Activated gamma-delta T cell treated with Interleukin-2 at 50 U/mL for 16 hours (primary cell): ENCODE measurements at places on chromosomes 3 and 15.
A peak's percentile ranks its signal among the peaks of the same experiment; 100 is the strongest.

DNA sequence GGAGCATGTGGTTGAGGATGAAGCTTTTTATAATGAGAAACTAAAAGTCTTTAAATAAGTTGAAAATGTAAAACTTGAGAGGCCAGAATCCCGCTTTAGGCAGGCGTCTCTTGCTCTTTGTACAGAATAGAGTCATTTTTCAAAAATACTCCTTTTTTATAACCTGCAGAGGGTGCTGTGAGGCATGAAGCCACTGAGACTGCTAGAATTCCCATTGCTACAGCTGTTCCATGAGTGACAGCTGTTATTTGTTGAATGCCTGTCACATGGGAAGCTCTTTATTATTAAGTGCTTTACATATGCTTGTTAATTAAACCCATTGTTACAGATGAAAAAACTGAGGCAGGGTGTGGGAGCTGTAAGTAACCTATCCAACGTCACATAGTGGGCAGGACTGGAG lies 18.5 kb downstream of the MINAR1 start:
- no peak for DNase-seq

DNA sequence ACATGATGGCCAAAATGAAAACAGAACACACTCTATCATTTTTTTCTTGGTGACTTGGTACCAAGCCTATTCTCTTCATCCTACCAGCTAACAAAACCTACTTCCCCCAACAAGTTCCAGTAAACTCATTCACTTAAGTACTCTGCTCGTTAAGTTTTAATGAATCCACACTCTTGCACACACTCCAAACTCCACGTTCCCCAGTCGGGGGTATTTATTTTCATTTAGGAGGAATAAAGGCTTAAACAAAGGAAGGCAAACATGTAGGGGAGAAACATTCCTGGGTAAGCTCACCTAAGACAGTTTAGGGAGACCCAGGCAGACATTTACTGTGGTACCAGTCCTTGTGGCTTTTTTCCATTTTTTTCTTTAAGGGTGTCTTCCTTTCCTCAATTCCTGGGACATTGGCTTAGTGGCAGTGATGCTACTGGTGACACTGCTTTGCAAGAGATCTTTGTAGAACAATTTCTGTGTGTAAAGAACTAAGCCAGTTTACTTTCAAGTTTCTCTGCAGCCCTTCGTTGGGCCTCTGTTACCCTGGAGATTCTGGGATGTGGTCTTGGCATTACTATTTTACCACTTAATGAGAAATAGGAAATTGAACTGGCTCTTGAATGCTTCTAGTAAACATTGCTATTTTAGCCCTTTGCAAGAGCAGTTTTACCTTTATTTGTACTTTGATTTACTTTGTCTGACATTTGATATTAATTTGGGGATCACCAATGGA lies 117.3 kb upstream of the C15orf61 start:
- no peak for DNase-seq

DNA sequence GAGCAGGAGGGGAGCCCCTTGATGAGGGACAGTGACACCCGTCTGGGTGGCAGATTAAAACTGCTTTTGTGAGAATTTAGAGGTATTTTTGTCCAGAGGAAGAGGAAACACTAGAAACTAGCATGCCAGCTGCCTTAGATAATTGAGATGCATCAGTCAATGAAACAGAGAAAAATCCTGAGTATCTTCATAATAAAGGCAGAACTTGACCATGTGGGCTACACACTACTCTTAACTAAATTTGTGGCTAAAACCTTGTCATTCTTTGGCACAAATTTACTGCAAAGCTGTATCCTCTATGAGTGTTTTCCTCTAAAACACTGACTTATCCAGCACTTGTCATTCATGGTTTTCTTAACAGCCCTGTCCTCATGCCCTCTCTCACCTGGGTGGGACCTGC lies 259.7 kb upstream of the TPM1 start:
- no peak for DNase-seq

GRCh38 chr3:119779731-119780383 lies 2.0 kb upstream of the NR1I2 start:
- no peak for DNase-seq

DNA sequence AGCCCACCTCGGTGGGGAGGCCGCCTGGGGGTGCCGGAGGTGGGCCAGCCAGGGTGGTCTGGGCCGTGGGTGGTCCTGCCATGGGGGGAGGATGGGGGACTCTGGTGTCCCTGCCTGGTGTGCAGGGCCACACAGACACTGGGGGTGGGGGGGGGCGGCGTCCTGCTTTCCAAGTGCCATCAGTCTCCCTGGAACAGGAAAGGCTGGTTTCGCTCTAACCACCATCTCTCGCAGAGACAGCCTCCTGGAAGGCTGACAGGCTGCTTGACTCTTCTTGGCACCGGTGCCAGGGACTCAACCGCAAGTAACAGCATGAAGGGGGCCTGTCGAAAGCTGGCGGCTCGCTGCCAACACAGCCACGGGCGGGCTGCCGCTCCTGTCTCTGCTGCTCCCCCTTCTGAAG lies 40.3 kb downstream of the RGMA start:
- no peak for DNase-seq

DNA sequence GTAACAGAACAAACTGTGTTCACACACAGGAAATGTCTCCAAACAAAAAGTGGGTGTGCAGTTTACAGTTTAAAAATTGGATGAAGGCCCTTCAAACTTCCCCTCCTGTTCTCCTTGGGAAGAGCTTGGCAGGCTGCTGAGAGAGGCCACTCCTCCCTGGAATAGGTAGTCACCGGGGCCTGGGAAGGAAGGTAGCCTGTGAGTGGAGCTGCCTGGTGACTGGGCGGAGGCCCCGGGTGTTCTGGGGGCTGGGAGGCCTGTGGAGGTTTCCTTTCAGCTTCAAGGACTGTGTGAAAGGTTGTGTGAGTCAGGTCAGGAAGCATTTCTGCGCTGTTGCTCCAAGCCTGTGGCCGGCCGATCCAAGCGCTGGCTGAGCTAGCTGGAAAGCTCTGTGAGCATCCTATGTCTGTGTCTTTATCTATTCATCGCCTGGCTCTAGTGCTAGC lies 14.1 kb downstream of the SLCO3A1 start:
- no peak for DNase-seq

- peak; percentile 62 for DNase-seq
These were observed 160.9 kb downstream of the SMAD6 start for GRCh38 chr15:66862940-66863335.

DNA sequence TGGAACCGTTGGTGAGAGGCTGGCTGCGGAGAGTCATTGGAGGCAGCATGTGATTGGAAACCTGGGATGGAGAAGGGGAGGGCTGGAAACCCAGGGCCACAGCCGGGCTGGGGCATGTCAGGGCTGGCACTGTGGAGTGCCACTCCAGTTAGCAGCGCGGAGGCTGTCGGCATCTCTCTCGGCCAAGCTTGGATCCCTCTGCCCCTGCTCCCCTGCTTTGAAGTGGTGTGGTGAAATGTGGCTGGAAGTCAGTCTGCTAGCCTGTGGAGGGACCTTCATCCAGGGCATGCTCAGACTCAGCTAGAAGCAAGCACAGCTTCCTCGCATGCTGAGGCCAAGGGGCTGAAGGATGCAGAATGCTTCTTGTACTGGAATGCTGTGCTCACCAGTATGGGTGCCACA lies 13.5 kb downstream of the SLCO3A1 start:
- DNase-seq = no peak

DNA sequence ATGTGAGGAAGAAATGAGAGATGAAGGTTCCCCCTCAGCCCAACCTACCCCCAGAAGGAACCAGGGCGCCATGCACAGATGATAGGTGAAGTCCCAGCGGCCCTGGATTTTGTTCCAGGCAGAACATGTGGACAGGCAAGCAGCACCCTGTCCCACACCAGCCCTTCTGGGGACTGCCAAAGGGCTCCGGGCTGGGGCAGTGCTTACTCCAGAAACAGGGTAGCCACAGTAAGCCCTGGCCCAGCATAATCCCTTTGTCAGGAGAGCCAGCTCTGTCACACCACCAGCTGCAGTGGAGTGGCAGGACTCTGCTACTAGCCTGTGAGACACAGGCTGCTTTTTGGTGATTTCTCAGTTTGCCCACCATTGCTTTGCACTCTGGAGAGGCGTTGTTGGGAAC lies 6.3 kb downstream of the FBXL22 start:
- DNase-seq = no peak

- no peak for DNase-seq
These were observed 120.8 kb downstream of the ARPP21 start for GRCh38 chr3:35760146-35760545.

- no peak for DNase-seq
These were observed 19.0 kb downstream of the CMTM7 start for GRCh38 chr3:32410367-32411246.

GRCh38 chr3:72744330-72744729 lies 103.9 kb downstream of the SHQ1 start:
- no peak for DNase-seq

DNA sequence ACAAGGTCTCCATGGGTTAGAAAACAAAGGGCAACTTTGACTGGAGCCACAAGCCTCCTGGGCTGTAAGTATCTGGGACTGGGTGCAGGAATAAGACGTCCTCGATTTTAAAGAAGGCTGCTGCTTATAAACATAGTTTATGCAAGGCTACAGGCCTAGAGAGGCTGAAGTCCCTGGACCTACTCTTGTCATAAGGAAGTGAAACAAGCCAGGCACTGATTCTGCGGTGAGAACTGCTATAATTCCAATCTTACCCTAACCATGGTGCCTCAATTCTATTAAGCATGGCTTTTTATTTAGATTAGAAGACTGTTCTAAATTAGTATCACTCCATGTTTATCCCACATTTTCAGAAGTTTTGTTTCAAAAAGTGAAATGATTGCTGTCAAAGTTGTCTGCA lies 777.6 kb downstream of the PLOD2 start:
- DNase-seq = no peak

- DNase-seq = no peak
These were observed 25.2 kb downstream of the PIGB start for GRCh38 chr15:55344206-55344605.

DNA sequence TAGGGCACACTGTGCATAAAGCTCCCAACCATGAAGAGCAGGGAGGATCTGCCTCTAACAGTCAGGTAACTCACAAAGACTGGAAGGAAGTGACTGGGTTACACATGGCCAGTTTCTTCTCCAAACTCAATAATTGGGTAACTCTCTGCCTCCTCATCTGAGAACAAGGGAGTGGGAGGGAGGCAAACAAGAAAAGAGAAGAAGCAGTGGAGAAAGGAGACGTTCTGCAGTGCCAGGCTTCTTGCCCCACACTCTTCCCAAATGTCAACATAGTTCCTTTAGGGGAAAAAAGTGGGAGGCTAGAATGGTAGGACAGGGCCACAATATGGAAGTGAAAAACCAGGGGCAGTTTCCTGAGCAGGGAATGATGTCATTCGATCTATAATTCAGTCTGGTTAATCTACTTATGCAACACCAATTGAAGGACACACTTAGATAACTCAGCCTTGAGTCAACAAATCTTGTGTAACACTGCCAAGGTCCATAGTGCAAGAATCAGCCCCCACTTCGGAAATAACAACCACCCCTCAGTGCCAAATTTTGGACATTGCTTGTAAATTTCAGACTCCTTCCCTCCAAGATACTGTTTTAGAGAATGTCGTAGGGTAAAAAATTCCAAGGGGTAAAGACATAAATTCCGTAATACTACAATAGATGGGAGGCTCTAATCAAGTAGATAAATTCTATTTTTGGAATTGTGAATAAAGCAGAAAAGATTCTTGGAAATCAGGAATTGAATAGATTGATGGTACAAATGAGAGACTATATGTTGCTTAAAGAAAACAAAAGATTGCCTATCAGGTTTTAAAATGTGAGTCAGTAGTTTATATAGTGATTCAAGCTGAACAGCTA lies 143.0 kb downstream of the LPP start:
- no peak for DNase-seq
